Upper lobe of left lung (tissue), 6 donors: ENCODE measurements at places on chromosomes 6 and 20.

DNA sequence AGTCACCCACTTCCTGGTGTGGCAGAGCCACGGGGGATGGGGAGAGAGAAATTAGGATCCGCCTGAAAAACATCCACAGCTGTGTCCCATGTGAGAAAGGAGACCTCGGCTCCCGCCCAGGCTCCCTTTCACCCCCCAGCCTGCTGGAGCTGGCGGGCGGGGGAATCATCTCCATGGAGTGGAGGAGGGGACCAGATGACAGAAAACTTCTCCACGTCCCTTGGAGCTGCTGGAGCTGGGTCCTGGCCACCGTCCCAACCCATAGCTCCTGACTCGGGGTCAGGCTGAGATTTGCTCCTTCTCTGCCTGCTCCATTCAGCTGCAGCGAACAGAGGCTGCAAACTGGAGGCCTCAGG, 113.8 kb downstream of the CEBPB start:
- no peak for DNase-seq

- DNase-seq, result no peak
These were observed 67.7 kb downstream of the SLC16A10 start for GRCh38 chr6:111154981-111155380.

DNA sequence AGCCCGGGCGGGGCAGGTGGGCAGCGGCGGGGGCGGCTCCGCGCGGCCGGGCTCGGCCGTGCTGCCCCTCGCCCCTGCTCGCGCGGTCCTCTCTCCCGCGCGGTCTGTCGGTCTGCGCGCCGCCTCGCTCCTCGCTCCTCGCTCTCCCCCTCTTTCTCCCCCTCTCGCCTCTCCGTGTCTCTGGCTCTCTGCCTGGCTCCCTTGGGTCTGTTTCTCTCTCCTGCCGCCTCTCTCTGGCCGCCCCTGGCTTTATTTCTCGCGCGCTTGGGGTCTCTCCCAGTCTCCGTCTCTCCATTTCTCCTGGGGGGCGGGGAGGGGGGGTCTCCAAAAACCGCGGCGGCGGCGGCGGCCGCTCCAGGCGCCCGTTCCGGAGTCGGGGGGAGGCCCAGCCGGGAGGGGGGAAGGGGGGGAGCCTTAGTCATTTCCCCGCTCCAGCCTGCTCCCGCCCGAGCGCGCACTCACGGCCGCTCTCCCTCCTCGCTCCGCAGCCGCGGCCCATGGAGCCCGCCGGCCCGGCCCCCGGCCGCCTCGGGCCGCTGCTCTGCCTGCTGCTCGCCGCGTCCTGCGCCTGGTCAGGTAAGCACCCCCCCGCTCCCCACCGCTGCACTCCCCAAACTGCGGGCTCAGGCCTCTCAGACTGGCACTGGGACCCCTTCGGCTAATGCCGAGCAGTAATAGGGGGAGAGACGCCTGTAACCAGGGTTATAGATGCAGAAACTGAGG, at the start of gene SIRPA:
Gene SIRPA (plus strand): TSS at position 457 of the 723 bp plus-strand sequence. CDS start 41 bp downstream, at position 498.
- peak; percentile 49 for DNase-seq

- DNase-seq, result no peak
These were observed 10.0 kb downstream of the HBS1L start for GRCh38 chr6:135044639-135045038.

- no peak for DNase-seq
These were observed 52.4 kb downstream of the SLC22A1 start for GRCh38 chr6:160173806-160174527.
